ENCODE measurements at places on chromosomes 4 and X. TPM values are rescaled to one million over a fixed set of nuclear protein-coding genes. Genes with fewer than 3 reads are reported as not detected.

The PNCK gene
- total RNA-seq, result 35.1 TPM

The DUX4 gene
- not detected for total RNA-seq

- H3K27me3 ChIP-seq, result no peaks in the 10 kb centered on the region
- no peak for DNase-seq
- peaks cover 2% of the 10 kb centered on the region for H3K36me3 ChIP-seq
- H3K27ac ChIP-seq, result no peak overlapping the region
- H3K4me1 ChIP-seq, result peaks cover 16% of the 10 kb centered on the region
Measured at GRCh38 chr4:48243887-48244286, 25.8 kb downstream of the TEC start.

GRCh38 chr4:63296773-63297172, 1112.5 kb downstream of the TECRL start:
- H3K27ac ChIP-seq, result no peak overlapping the region
- no peaks in the 10 kb centered on the region for H3K36me3 ChIP-seq
- H3K4me1 ChIP-seq, result no peaks in the 10 kb centered on the region
- H3K27me3 ChIP-seq, result peaks cover 2% of the 10 kb centered on the region

The WDR17 gene
- total RNA-seq, result 2.7 TPM
